Globus pallidus (tissue), 1 donor: ENCODE measurements at places on chromosomes 16 and 17.
A peak's percentile ranks its signal among the peaks of the same experiment; 100 is the strongest.

- DNase-seq = no peak
Measured at GRCh38 chr17:10149573-10150399, 48.6 kb downstream of the GAS7 start.

DNA sequence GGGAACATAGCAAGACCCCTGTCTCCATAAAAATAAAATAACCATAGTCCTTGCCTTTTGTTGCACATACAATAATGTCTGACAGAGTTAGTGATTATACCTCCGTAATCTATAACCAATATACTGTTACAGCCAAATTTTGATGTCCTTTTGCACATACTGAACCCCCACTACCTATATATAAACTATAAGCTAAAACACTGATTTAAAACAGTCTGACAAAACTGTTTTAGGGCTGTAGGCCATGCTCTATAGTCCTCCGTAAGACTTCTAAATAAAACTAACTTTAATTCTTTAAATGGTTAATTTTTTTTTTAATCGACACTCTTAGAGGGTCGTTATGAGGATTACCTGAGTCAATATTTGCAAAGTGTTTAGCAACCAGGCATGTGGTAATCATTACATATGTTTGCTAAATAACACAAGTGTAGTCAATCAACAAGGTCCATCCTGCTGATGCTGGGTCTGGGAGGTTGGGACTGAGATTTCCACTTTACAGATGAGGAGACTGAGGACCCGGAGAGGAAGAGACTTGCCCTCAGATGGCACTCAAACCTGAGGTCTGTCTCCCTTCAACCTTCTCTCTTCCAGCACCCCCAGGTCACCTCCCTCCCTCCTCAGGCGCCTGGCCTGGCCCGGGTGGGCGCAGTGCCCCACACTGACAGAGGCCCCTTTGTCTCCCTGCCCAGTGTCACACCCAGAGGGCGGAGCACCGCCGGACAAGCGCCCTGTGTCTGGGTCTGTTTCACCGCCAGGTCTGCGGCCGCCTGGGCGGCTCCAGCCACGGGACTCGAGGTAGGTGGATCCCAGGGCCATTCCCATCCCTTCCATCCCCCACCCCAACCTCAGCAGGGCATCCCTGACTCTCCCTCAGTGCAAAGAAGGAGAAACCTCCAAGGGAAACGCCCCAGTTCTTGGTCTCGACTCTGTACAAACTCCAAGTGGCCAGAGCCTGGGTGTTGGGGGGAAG is 10.3 kb downstream of the ZNF385C start:
- DNase-seq = peak; percentile 68

DNA sequence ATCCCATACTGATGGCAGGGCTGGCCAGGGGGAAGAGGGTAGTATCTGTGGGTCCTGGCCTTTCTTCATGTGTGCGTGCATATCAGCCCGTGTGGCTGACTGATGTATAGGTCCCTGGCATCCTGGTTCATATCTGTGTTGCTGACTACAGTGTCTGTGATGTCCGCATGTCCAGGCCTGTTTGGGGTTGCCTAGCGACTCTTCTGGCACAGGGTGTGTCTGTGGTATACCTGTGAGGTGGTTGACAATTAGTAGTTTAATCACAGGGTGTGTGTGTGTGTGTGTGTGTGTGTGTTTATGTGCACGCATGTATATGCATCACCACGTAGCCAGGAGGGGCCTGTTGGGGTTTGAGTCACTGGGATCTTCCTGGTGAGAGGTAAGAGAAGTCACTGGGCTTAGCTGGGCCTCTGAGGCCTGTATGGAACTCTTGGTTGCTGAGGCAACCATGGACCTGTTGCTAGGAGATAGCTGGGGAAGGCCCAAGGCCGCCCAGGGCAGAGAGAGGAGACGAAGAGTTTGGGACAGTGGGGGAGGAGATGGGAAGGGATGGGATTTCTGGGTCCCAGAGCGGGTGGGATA is 603 bp upstream of the TMEM95 start:
- peak; percentile 40 for DNase-seq

DNA sequence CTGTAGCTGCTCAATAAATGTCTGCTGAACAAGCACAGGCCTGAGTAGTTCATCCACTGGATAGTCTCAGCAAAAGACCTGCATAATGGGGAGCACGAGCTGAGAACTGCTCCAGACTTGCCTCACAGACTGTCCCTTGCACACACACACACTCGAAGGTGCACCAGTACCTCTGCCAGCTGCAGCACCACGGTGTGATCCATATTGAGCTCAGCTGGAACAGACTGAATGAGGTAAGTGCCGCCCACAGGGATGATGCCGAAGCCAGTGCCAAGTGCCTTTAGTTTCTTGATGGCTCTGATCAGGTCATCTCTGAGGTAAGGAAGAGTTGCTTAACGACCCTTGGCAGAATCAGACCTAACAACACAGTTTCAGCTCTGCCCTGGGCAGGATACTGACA is 11.6 kb downstream of the SNF8 start:
- no peak for DNase-seq

DNA sequence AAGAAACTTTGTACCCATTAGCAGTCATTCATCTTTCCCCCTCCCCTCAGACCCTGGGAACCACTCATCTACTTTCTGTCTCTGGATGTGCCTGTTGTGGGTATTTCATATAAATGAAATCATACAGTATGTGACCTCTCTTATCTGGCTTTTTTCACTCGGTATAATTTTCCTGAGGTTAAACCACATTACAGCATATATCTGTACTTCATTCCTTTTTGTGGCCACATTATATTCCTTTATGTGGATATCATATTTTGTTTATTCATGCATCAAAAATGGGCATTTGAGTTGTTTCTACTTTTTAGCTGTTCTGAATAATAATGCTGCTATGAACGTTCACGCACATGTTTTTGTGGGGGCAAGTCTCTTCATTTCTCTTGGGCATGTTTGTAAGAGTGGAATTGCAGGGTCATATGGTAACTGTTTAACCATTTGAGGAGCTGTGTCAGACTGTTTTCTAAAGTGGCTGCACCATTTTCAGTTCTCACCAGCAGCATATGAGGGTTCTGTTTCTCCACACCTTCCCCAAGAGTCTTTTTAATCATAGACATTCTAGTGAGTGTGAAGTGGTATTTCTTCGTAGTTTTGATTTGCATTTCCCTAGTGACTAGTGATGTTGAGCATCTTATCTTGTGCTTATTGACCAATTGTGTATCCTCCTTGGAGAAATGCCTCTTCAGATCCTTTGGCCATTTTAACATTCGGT is 3.8 kb downstream of the SNX29 start:
- no peak for DNase-seq

DNA sequence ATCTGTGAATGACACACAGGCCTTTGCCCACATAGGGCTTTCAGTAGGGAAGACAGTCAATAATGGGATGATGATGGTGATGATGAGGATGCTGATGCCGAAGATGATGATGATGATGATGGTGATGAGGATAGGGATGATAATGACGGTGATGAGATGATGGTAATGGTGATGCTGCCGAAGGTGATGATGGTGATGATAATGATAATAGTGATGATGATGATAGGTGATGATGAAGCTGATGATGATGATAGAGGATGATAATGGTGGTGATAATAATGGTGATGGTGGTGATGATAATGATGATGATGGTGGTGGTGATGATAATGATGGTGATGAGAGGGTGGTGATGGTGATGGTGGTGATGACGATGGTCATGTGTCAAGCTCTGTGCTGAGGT is 12.9 kb downstream of the FOXL1 start:
- DNase-seq = no peak

DNA sequence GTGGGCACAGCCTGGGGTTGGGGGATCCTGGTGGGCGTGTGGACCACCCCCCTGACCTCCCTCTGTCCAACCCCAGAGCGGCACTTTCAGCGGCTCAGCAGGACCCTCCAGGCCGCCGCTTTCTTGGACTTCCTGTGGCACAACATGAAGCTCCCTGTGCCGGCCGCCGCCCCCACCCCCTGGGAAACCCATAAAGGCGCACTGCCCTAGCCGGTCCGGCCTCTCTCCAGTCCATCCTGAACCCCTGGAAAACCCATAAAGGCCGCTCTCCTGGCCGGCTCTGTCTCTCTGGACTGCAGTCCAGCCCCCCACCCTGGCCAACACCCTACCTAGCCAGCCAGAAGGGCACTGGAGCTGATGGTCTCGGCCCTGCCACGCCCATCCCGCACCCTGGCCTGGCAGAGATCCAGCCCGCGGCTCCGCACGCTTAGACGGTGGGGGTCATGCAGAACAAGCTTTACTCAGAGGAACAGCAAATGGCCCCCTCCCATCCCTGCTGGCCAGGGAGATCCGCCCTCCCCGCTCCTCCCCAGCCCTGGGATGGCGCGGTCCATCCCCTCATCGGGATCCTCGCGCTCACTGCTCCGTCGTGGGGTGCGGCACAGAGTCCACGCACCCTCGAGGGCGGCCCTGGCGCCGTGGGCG is 2.7 kb downstream of the NOXO1 start:
- DNase-seq = no peak

DNA sequence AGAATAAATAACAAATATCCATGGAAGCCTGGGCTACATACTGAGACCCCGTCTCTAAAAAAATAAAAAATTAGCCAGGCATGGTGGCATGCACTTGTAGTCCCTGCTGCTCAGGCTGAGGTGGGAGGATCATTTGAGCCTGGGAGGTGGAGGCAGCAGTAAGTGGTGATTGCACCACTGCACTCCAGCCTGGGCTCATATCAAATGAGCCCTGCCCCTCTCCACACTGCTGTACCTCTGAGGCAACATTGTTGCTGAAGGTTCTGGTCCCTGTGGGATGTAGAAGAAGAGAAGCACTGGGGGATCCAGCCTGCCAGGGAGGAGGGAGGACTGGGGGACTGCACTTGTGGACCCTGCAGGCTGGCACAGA is 11.4 kb upstream of the ARHGAP23 start:
- no peak for DNase-seq

- peak; percentile 29 for DNase-seq
Measured at GRCh38 chr17:17494499-17494869, 1.7 kb downstream of the RASD1 start.

DNA sequence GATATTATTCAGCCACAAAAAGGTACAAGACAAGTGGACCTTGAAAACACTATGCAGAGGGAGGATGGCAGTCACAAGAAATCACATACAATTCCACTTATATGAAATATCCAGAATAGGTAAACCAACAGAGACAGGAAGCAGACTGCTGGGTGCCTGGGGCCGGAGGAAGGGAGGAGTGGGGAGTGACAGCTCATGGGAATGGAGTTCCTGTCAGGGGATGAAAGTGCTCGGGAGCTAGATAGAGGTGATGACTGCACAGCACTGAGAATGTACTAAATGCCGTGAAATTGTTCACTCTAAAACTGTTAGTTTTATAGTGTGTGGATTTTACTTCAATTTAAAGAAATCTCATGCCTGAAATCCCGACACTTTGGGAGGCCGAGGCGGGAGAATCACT is 74.2 kb upstream of the MED9 start:
- no peak for DNase-seq

DNA sequence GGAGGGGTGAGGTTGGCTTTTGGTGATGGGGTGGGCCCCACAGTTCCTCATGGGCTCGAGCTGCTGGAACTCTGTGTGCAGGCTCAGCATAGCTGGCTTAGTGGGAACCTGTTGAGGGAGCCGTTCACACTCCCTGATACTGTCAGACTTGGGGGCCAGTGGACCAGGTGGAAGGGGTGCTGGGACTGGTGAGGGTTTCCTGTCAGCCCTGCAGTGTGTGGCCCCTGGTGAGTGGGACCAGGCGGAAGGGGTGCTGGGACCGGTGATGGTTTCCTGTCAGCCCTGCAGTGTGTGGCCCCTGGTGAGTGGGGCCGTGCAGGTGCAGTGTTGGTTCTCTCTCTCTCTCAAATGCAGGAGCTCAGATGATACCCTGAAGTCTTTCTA is 45.1 kb upstream of the ZNF750 start:
- no peak for DNase-seq

- no peak for DNase-seq
Measured at GRCh38 chr16:83615141-83615952, 192.4 kb upstream of the HSBP1 start.

- peak; percentile 67 for DNase-seq
Measured at GRCh38 chr17:64146418-64147109, 16.6 kb upstream of the ERN1 start.

DNA sequence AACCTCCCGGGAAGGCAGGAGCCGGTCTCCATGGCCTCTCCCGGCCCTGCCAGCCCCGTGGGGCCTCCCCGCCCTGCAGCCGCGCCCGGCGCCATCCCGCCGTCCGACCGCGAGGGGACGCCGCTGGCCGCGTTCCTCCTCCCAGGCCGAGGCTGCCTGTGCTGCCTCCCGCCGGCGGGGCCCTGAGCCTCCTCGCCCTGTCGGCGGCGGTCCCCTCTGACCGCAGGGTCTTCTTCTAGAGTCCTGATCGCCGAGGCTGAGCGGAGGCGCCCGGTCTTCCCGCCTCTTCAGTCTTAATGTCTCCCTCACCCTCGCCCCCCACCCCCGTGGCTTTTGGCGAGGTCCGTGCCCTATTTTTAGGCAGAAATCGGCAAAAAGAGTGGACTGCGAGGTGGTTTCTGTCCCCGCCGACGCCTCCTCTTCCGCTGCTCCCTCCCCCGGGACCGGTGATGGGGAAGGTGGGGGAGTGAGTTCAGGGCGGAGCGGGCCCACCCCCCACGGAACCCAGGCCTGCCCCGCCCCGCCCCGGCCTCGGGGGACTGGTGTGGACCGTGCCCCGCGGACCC is 794 bp upstream of the CPNE7 start:
- no peak for DNase-seq
